Activated T-cell treated with anti-CD3 and anti-CD28 coated beads for 1 hour (primary cell): ENCODE measurements at places on chromosomes 7 and 10.

GRCh38 chr7:92251181-92251580, 5.4 kb downstream of the ANKIB1 start:
- no peak for DNase-seq

GRCh38 chr10:91374052-91374451, 36.1 kb upstream of the HECTD2 start:
- DNase-seq: no peak

- DNase-seq: no peak
Measured at GRCh38 chr7:76233538-76234281, 32.0 kb downstream of the SRRM3 start.

DNA sequence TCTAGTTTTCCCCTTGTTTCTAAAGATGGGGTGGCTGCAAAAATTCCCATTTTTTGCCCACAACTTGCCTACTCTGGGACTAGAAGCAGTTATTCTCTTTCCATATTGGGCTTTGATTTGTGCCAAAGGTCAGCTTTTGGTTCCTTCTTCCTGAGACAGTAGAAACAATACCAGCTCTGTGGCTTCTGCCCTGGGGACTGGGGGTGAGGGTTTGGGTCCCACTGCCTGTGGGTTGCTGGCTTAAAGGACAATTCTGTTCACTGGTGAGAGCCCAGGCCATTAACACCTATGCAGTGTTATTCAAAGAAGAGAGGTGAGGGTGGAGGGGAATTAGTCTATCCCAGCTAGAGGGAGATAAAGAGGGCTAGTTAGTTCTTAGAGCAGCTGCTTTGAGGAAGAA, 171.5 kb downstream of the CPEB3 start:
- DNase-seq: no peak

DNA sequence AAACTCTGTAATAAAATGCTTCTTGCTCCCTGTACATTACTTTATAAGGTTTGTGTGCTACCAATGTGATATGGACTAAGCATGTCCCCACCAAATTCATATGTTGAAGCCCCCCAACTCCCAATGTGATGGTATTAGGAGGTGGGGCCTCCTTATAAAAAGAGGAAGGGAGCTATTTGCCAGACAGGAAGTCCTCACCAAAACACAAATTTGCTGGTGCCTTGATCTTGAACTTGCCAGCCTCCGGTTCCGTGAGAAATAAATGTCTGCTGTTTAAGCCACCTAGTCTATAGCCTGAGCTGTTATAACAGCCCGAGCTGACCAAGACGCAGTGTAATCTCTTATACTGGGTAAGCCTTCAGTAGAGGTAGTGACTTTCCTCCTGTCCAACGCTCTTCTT, 114.5 kb downstream of the INHBA start:
- DNase-seq: no peak

DNA sequence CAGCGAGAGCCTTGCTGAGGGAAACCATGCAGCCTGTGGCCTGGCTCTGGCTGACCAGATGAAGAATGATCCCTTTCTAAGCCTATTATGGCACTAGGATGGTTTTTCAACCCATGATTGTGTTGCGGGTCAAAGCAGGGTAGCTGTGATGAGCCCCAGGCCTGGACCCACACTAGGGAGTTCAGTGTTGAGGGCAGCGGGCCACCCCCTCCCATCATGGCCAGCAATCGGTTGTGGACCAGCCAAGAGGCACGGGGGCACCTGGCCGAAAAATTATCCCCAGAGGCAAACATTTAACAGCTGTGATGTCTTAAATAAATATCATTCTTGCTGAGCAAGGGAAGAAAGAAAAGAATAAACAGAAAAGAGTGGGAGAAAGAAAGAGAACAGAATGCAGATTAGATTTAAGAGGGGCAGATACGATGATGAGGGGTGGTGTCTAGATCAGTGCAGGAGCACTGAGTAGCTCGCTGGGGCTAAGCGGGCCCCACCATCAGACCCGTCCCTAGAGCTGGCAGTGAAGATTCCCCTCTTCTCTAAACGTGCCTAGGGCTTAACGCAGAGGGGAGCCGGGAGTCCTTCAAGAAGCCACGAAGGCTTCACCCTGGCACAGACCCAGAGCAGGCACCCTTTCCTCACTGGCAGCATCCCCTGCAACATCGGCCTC, 82.7 kb downstream of the SLC37A3 start:
- no peak for DNase-seq

- DNase-seq: no peak
Measured at GRCh38 chr7:102044984-102045673, 227.7 kb downstream of the CUX1 start.

- DNase-seq: no peak
Measured at GRCh38 chr7:28083164-28083997, 97.2 kb downstream of the JAZF1 start.

- no peak for DNase-seq
Measured at GRCh38 chr7:149881328-149882247, 7.8 kb downstream of the ATP6V0E2 start.

DNA sequence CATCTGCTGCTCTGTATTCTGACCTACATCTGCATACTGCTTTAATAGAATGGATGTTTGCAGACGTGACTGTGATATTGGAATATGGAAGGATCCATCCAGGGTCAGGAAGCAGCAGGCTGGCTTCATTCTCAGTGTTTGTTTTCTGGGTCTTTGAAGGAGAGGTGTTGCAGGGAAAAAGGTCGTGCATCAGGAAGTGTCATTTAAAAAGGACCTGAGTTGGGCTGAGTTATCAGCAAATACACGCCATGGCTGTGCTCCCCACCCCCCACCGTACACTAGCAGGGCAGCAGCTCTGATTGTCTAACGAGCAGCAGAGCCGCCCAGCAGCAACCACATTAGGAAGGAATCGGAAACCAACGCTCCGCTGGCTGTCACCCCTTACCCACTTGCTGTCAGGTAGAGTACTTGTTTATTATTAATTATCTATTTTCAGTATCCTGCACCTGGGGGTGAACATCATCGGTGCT, 63.1 kb upstream of the STEAP1B start:
- no peak for DNase-seq

GRCh38 chr7:2289111-2289586, 25.1 kb downstream of the SNX8 start:
- no peak for DNase-seq

DNA sequence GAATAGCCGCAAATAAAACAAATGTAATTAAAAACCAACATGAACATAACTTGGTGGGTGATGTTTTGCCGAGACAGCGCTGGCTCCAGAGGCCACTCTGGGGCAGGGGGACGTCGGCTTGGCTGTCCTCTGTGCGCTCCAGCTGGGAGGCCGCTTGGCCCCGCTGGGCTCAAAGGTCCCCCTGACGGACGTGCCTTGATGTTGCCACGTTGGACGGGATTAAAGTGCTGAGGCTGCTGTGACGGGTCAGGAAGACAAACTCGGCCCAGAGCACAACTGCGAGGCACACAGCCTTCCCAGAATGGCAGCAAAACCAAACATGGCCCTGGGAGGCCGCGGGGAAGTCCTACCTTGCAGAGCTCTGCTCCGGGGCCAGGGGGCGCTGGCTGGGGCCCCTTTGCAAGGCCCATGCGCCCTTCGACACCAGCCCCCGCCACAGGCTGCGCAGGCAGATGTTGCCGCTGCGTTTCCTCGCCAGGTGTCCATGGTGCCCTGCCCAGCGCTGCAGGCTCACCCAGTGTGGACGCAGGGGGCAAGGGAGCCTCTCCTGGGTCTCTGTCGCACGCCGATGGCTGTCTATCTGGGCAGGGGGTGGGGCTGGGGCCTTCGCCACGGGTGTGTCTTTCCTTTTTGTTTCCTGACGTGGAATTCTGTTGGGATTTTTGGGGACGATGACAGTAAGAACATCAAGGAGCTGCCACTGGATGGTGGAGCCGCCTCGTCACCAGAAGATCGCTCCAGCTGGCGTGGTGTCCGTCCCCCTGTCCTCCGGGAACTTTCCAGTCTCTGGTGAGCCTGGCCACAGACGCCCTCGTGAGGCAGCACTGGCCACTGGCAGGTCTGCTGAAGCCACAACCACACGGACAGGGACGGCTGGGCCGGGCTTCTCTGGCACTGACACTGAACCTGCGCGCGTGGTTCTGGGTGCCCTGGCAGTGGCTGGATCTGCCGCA, 99.6 kb upstream of the DIP2C start:
- DNase-seq: no peak

GRCh38 chr7:151982806-151983205, 26.6 kb downstream of the GALNTL5 start:
- no peak for DNase-seq

- DNase-seq: no peak
Measured at GRCh38 chr10:70829543-70829942, 13.8 kb downstream of the SGPL1 start.
